ENCODE measurements at places on chromosomes 4 and X. TPM values are rescaled to one million over a fixed set of nuclear protein-coding genes. Genes with fewer than 3 reads are reported as not detected.

Gene OPRPN
- total RNA-seq, result not detected

Gene KDR
- 177 TPM for total RNA-seq

Gene GPR78
- not detected for total RNA-seq

Gene FAM53A
- 1.4 TPM for total RNA-seq

Gene ODAPH
- total RNA-seq, result not detected

Gene GABRG1
- total RNA-seq, result not detected

Gene SPATA18
- 2.2 TPM for total RNA-seq

Gene FREM3
- total RNA-seq, result 0.22 TPM

Gene EIF1AX
- total RNA-seq, result 23.3 TPM

Gene PPBP
- total RNA-seq, result not detected

Gene NAT8L
- total RNA-seq, result under 0.01 TPM

Gene TLL1
- 37.7 TPM for total RNA-seq

Gene MAGEA3
- total RNA-seq, result not detected

Gene GC
- not detected for total RNA-seq

Gene OPHN1
- total RNA-seq, result 7.7 TPM

Gene UGT2B11
- total RNA-seq, result not detected

Gene PF4V1
- not detected for total RNA-seq

Gene TMEM271
- not detected for total RNA-seq

- DNase-seq, result no peak
Observed at GRCh38 chr4:178689926-178690325, 1247.7 kb upstream of the AGA start.

- no peak for DNase-seq
Observed at GRCh38 chr4:186765673-186766546, 42.3 kb upstream of the FAT1 start.

- no peak for DNase-seq
Observed at GRCh38 chr4:106194801-106195200, 121.2 kb downstream of the TBCK start.

GRCh38 chr4:112348488-112349158 is 51.5 kb downstream of the ALPK1 start:
- DNase-seq, result peak; percentile 40

- DNase-seq, result peak; percentile 51
Observed at GRCh38 chr4:159455675-159456237, 352.9 kb downstream of the RAPGEF2 start.

DNA sequence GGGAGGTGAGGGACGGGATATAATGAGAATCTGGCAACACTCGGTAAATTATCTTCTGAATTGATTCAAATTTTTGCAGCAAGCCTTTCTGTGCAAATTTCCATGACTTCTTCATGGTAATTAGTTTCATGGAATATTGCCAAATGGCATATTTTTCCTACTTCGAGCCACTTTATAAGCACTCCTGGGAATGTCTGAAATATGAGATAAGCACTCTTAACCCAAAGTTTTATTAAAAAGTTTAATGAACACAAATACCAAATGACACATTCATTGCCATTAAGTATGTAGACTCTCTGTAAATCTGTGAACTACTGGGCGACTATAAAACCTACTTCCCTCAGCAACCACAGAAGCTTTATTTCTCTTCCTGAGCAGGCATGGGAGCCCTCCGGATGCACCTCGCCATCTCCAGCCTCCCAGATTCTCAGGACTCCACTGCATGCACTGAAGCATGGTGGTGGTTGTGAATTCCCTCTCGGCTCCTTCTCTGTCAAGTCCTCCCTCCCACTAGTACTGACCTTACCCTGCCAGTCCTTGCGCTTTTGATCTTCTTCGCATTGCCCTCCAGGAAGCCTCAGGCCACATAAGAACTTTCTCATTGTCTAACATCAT is 154.4 kb upstream of the RPL34 start:
- DNase-seq, result no peak

DNA sequence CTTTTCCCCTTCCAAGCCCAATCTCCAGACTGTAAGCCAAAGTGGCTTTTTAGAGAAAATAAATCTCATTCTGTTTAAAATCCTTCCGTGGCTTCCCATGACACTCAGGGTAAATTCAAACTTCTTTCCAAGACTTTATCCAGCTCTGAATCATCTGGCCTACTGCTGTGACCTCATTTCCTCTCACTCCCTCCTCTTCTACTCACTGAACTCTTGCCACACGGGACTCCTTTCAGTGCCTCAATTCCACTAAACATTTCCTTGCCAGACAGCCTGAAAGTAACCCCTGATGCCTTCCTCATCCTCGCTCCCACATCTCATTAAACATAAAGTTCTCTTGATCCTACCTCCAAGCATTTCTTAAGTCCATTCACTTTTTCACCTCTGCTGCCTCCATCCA is 27.8 kb upstream of the RNF128 start:
- no peak for DNase-seq

GRCh38 chrX:123732670-123733363 is at the start of gene THOC2:
Gene THOC2 (minus strand): TSS chrX:123733052. CDS start chrX:123733022, 30 bp downstream.
- peak; percentile 83 for DNase-seq

DNA sequence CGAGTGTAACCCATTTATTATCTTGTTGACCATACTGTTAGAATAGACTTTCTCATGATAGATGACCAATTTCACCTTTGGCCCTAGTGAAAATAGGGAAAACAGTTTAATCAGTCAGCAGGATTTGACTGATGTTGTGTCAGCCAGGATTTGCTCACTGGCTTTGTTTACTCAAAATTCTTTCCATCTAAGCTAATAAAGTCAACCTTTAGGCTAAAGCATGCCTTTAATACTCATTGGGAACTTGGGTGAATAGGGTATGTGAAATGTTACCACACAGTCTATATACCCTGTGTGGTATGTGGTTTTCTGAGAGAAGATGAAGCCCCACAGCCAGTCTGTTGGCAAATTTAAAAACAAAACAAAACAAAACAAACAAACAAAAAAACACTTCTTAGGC is 18.7 kb upstream of the SPANXB1 start:
- DNase-seq, result peak; percentile 55

GRCh38 chrX:48523682-48524081 is 2.1 kb downstream of the EBP start:
- no peak for DNase-seq

GRCh38 chrX:37314531-37314930 is 34.6 kb upstream of the PRRG1 start:
- peak; percentile 6 for DNase-seq

- no peak for DNase-seq
Observed at GRCh38 chr4:183241721-183242151, 78.3 kb downstream of the CLDN22 start.

GRCh38 chr4:79959652-79960051 is 113.4 kb downstream of the ANTXR2 start:
- DNase-seq, result no peak

Data from lung microvascular endothelial cell (primary cell).